Kidney tubule cell (primary cell): ENCODE measurements at places on chromosomes 2 and 18.
A peak's percentile ranks its signal among the peaks of the same experiment; 100 is the strongest.

DNA sequence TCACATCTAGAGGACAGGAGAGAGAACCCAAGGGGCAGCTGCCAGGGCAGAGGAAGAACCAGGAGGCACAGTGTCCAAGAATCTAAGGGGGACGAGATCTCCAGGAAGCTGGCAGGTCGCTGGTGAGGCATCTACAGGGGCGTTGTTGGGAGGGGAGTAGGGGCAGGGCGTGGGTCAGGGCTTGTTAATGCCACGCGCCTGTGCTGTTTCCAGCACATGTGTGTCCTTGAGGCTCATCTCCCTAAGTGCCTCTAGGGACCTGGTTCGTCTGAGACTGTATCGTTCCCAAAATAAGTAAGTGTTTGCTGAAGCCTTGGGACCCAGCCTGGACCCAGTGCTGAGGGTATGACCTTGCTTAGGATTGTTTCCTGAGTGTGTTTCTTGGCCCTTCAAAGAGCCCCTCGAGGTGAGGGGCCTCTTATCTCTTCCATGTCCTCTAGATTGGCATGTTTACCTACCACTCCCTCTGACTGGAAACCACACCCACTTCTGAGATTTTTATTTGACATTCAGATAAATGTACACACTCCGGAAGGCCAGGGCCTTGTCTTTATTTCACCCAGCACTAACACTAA lies 22.2 kb downstream of the HK2 start:
- DNase-seq: no peak

GRCh38 chr18:12737243-12737902 lies 34.5 kb downstream of the PSMG2 start:
- no peak for DNase-seq

DNA sequence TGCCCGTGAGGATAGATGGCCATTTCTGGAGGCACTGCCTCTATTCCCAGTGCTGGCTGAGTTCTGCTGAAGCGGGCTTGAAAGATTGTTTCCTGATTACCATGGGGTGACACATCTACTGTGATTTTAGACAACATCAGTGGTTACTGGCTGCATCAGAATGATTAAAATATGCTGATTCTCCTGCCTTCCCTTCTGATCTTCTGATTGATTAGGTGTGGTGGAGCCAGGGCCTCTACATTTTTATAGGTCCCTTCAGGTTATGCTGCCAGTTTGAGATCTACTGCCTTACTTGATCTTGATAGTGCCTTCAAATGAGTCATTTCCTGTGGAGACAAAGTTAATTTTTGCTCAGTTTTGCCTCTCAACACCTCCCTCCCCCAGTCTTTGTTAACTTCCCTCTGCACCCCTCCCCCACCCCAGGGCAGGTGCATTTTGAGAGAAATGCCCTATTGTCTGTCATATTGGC lies 31.6 kb upstream of the SNORC start:
- peak; percentile 81 for DNase-seq

DNA sequence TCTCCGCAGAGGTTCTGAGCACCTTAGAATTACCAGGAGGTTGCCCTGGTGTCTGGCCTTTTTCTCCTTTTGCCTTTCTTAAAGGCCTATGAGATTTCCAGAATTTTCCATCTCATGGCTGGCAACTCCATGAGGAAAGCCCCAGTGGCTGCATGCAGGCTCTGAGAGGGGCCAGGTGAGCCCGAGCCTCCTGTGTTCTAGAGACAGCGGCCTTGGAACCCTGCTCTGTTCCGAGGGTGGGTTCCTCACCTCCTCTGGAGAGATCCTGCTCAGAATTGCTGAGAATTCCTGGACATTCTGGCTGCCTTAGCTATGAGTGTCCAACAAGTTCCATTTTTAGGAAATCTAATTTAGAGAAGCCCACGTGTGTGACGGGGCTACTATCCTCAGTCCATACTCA lies 35.7 kb upstream of the HPCAL1 start:
- DNase-seq: no peak

- DNase-seq: no peak
Observed at GRCh38 chr2:195545811-195546210, 111.2 kb upstream of the SLC39A10 start.

DNA sequence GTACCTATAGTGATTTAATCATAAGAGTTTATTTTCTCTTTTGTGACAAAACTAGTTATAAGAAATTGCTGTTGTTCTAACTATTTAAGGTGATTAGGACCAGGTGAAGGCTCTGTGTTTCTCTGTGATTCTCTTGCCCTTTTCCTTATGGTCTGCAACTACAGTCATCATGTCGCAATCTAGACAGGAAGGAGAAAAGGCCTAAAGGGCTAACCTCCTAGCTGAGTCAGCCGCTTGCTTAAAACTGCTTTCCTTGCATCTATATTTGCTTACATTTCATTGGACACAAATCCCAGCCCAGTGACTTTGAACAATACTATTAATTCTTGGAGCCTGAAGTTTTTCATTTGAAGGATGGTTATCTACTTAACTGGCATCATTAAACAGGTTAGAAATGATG lies 93.1 kb downstream of the PIK3C3 start:
- peak; percentile 87 for DNase-seq

DNA sequence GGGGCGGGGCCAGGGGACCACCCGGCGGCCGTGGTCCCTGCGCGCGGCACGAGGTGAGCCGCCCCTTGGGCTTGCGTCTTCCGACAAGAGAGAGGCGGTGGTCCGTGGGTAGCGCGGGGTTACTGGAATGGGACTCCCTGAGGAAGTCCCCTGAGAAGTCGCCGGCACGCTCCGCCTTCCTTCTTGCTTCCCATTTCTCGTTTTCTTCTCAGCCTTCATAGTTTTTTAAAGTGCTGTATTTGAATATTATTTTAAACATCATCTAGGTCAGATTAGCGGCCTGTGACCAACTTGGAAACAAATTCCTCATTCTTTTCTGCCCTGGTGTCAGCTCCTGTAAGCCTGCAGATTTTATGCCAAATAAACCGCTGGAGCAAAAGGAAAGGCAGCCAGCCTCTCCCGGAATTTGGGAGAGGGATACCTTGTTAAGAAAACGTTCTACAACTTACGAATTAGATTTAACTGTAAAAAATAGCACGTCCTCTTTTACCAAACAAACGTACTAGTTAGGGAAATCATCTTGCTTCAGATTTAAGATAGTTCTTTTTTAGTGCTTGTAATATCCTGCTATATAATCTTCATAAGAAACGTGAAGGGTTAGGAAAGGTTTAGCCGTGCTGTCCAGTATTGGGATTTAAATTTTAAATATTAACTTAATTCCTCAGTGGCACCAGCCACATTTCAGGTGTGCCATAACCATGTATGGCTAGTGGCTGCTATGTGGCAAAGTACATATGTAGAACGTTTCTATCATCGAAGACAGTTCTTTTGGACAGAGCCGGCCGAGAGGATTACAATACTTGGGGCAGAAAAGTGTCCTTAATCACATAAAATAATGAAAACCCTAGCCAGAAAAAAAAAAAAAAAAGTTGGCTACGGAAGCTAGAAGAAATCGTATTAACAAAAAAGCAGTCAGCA lies 628 bp upstream of the PTPN2 start:
- DNase-seq: no peak

DNA sequence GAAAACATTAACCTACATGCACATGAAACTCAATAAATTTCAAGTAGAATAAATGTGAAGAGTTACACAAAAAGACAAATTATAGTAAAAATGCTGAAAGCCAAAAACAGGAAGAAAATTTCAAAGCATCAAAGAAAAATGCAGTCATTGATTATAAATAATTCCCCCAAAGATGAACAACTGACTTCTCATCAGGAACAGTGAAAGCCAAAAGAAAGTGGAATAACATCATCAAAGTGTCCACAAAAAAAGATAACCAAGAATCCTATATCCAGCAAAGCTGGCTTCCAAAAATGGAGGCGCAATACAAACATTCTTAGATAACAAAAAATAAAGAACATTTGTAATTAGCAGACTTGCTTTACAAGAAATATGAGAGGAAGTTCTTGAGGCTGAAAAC lies 161.6 kb downstream of the CMPK2 start:
- DNase-seq: no peak

DNA sequence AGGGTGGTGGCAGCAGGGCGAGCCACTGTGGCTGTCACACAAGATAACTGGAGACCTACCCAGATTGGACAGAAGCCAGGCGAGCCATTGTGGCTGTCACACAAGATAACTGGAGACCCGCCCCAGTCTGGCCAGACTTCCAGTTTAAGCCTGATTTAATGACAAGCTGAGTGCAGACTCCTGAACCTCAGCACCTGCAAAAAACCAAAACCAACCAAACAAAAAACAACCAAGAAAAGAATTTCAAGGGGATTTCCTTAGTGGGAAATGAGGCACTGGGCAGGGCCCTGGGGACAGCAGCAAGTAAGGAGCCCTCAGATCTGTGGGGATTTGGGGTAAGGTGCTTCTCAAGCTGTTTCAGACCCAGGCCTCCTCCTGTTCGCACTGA lies 95.2 kb upstream of the BOD1L2 start:
- no peak for DNase-seq

- no peak for DNase-seq
Observed at GRCh38 chr2:38723173-38723572, 28.0 kb downstream of the SRSF7 start.

- no peak for DNase-seq
Observed at GRCh38 chr2:99198103-99198841, 17.3 kb downstream of the MRPL30 start.

DNA sequence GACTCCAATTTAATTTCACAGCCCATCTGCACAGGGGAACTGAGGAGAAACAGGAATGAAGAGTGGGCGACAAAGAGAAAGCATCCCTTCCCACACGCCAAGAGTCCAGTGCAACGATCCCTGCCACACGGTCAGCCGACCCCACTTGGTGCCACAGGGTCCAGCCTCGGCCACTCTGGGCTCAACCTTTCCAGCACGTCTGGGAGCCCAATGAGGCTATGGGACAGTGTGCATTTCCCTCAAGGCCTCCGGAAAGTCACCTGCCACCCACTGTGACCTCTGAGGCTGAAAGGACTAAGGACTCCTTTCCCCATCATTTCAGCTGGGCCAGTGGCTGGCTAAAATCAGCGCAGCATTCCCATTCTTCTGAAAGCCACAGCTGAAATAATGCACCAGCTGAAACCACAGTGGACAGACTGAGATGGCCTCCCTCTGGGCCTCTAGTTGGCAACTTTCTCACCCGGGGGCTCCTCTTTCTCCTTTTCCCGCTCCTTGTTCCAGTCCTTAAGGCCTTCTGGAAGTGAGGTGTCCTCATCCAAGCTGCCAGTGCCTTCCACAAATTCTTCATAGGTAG lies 21.2 kb downstream of the TUBB6 start:
- no peak for DNase-seq

- DNase-seq: no peak
Observed at GRCh38 chr2:228801451-228801850, 469.6 kb downstream of the PID1 start.

GRCh38 chr2:49940626-49941025 lies 786.3 kb upstream of the FSHR start:
- no peak for DNase-seq

- no peak for DNase-seq
Observed at GRCh38 chr2:6418291-6418690, 447.4 kb downstream of the CMPK2 start.

GRCh38 chr2:235498541-235498940 lies 4.7 kb downstream of the AGAP1 start:
- DNase-seq: peak; percentile 74

GRCh38 chr2:88596141-88596830 lies 31.0 kb downstream of the EIF2AK3 start:
- DNase-seq: no peak

GRCh38 chr18:62044490-62045000 lies 142.3 kb downstream of the PIGN start:
- DNase-seq: no peak

DNA sequence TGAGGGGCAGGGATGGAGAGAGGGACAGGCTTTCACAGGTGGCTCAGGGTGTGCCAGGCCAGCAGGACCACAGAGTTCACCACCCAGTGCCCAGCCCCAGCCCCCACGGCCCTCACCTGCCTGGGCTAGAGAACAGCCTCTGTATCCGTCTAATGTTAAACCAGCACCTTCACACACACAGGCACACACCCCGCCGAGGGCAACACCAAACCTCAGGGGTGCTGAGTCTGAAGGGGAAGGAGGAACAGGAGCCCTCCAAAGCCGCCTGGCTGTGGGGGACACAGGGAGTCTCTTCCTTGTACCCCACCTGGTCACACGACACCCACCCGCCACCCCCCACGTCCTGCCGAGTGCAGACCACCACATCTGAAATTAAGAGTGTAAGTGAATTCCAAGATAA lies 205.8 kb upstream of the SALL3 start:
- no peak for DNase-seq
